ENCODE measurements at places on chromosomes 6 and 20. TPM values are rescaled to one million over a fixed set of nuclear protein-coding genes. Genes with fewer than 3 reads are reported as not detected.

- no peak overlapping the region for H3K4me3 ChIP-seq
- DNase-seq = no peak
- no peaks in the 10 kb centered on the region for H3K36me3 ChIP-seq
- H3K27ac ChIP-seq = no peak overlapping the region
Measured at GRCh38 chr6:76772951-76773350, 690.3 kb downstream of the HTR1B start.

DNA sequence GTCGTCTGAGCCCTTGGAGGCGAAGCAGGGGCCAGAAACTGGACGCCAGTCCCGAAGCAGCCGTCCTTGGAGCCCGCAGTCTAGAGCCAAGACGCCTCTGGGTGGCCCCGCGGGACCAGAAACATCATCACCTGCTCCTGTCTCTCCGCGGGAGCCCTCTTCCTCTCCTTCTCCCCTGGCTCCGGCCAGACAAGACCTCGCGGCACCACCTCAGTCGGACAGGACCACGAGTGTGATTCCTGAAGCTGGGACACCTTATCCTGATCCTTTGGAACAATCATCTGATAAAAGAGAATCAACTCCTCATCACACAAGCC is 416 bp downstream of the RSPH4A start:
- H3K27ac ChIP-seq = no peak overlapping the region
- peak overlapping the region; percentile 80 for H3K4me3 ChIP-seq
- no peak for DNase-seq

- no peaks in the 10 kb centered on the region for H3K36me3 ChIP-seq
- H3K4me1 ChIP-seq = peaks cover 13% of the 10 kb centered on the region
- DNase-seq = no peak
- H3K4me3 ChIP-seq = peak overlapping the region; percentile 63
- no peak overlapping the region for H3K27ac ChIP-seq
Measured at GRCh38 chr20:25056690-25057233, 1.2 kb downstream of the ACSS1 start.

Gene ATXN1
- total RNA-seq = 70.9 TPM

DNA sequence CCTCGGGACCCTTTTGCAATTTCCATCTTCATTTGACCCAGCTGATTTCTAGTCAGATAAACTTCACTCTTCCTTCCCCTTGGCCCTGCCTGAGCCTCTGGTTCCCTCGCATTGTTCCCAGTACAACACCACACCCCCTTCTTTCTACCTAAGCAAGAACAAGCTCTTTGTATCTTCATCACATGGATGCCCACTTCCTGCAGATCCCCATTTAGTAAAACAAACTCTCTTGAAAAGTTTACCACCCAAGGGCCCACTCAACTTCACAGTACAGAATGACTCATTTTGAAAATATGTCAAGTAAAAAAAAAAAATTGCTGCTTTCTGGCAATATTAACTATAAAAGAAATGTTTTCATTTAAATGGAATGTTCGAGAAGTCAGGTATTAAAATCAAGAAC is 5.2 kb downstream of the FAXC start:
- peak; percentile 70 for DNase-seq
- H3K4me3 ChIP-seq = no peak overlapping the region
- H3K4me1 ChIP-seq = peaks cover 8% of the 10 kb centered on the region
- H3K36me3 ChIP-seq = no peaks in the 10 kb centered on the region

Gene IRF4
- not detected for total RNA-seq

DNA sequence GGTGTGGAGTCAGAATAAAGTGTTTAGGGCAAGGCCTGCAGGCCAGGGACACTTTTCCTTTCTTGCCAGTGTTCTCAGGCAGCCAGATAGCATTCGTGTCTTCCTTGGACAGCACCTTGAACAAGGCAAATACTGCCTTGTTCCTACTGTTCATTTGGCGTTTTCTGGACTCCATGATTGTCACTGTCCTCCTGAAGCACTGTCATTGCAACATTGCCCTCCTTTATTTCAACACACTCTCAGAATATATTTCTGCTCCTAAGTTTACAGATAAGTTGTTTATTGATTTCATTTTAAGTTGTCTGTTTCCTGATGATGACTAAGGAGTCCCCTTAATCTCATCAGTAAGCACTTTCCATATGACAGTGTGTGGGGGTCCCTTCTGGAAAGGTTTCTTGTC is 15.1 kb upstream of the DEF6 start:
- peaks cover 4% of the 10 kb centered on the region for H3K4me1 ChIP-seq
- no peak overlapping the region for H3K4me3 ChIP-seq
- H3K36me3 ChIP-seq = peaks cover 21% of the 10 kb centered on the region
